Kidney capillary endothelial cell (primary cell): ENCODE measurements at places on chromosomes 4 and X.

- DNase-seq = no peak
These were observed 104.4 kb downstream of the GPC3 start for GRCh38 chrX:133881007-133881406.

DNA sequence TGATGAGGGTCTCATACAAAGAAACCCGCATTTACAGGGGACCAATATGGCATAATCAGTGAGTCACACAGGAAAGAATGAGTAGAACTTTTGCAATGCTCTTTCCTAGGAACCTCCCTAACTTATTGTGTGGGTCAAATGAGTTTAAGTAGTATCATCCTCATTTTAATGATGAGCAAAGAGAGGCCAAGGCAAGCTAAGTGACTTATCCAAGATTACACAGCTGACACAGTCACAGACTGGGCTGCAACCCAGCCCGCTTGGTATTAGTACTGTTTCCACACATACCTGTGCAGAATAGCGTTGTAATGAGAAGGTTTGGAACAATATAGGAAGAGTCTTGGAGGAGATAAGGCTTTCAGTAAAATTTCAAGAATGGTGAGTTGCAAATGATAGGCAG, 91.0 kb upstream of the PPP1R2C start:
- DNase-seq = no peak

DNA sequence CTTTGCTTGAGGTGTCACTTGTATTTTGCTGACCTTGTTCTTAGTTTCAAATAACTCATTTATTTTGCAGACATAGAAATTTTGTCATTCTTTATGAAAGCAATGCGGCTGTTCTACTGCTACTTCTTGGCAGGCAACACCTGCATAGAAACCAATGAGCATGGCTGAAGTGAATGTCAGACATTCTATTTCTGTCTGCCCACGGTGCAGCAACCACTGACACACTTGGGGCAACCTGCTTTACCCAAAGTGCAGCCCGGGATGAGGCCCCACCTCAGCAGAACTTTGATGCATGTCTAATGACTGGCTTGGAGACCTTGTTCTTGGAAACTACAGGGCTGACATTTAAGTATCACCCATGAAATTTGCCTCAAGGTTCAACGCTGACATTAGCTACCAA, 93.6 kb downstream of the RBM47 start:
- no peak for DNase-seq

- DNase-seq = peak; percentile 28
These were observed 14.0 kb upstream of the CDKN2AIP start for GRCh38 chr4:183430317-183430993.

DNA sequence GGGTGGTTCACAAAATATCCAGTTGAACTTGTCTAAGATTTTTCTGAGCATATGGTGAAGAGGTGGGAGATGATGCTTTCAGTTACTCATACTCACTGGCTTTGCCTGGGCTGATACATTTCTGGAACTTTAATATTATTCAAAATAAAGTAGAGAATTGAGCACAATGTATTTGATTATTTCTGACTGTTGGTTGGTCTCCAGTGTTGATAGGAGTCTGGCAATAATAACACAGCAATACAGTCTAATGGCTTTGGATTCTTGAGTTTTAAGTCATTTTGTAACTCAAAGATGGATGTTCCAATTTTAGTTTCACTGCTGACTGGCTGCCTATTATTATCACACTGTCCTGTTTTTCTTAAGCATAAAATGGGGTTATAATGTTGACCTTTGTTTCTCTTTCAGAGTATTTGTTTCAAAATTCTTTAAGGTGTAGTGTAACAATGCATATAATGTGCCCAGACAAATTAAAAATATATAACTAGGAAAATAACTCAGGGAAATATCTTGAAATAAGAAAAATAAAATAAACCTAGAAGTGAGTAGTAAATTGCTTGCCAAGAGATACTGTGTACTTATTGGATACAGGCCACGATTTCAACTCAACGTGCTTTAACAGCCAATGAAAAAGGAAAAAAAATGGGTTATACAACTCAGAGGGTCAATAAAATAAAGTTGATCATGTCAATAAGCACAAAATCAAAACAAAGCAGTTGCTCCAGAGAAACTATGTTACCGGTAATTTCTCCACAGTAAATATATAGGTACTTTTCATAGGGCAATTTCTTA, 99.0 kb downstream of the ARSJ start:
- no peak for DNase-seq
